Vein endothelial cell (primary cell): ENCODE measurements at places on chromosomes 3 and 15. TPM values are rescaled to one million over a fixed set of nuclear protein-coding genes. Genes with fewer than 3 reads are reported as not detected.

Gene CFAP92
- total RNA-seq, result 0.48 and 0.65 TPM in 2 replicates

Gene SPSB4
- total RNA-seq, result not detected in 2 replicates

Gene MOBP
- total RNA-seq, result 0.19 and 0.65 TPM in 2 replicates

Gene TMEM108
- 0.10 and 0.33 TPM in 2 replicates for total RNA-seq

Gene SPINT1
- 3.2 and 5.2 TPM in 2 replicates for total RNA-seq

Gene SENP8
- 1.3 TPM in 2 replicates for total RNA-seq

Gene CTXN2
- total RNA-seq, result not detected in 2 replicates

Gene EOMES
- 0.10 TPM in 1 of 2 replicates, not detected in the other for total RNA-seq

Gene XYLB
- 3.5 and 3.9 TPM in 2 replicates for total RNA-seq

Gene MESP1
- total RNA-seq, result 0.10 and 0.33 TPM in 2 replicates

Gene KIF7
- total RNA-seq, result 3.9 and 4.2 TPM in 2 replicates

Gene DAZL
- not detected in 2 replicates for total RNA-seq

Gene SLC25A26
- 19.9 and 21.8 TPM in 2 replicates for total RNA-seq

Gene CDHR4
- total RNA-seq, result not detected in 2 replicates

Gene BBX
- total RNA-seq, result 68.3 and 80.8 TPM in 2 replicates

Gene SOX14
- total RNA-seq, result not detected in 2 replicates

Gene CPNE9
- not detected in 2 replicates for total RNA-seq

Gene DUOXA2
- total RNA-seq, result not detected in 2 replicates

Gene PATL2
- under 0.01 and 0.29 TPM in 2 replicates for total RNA-seq

Gene OIP5
- total RNA-seq, result 4.2 and 6.8 TPM in 2 replicates

Gene TOP2B
- total RNA-seq, result 70.2 and 86.1 TPM in 2 replicates

Gene UNC13C
- total RNA-seq, result not detected in 2 replicates

Gene ZNF501
- total RNA-seq, result 4.6 and 6.5 TPM in 2 replicates

Gene RTP3
- total RNA-seq, result not detected in 2 replicates

Gene GUCA1C
- not detected in 2 replicates for total RNA-seq

Gene HERC2
- 50.5 and 51.3 TPM in 2 replicates for total RNA-seq

Gene CCDC54
- not detected in 2 replicates for total RNA-seq

Gene GNB5
- total RNA-seq, result 17.1 and 17.6 TPM in 2 replicates

Gene CCDC51
- total RNA-seq, result 11.8 and 13.3 TPM in 2 replicates

Gene TMEM45A
- total RNA-seq, result 4.5 and 7.2 TPM in 2 replicates

Gene PLCH1
- 0.10 and 0.33 TPM in 2 replicates for total RNA-seq

Gene SLC2A2
- total RNA-seq, result not detected in 2 replicates

Gene TRPM1
- 0.38 and 1.3 TPM in 2 replicates for total RNA-seq

Gene PLA2G4B
- total RNA-seq, result 0.67 and 28.1 TPM in 2 replicates

Gene TRAT1
- not detected in 2 replicates for total RNA-seq

Gene CHRM5
- not detected in 2 replicates for total RNA-seq

Gene ABHD10
- total RNA-seq, result 27.8 and 31.3 TPM in 2 replicates

Gene SAXO2
- total RNA-seq, result 0.33 and 1.8 TPM in 2 replicates

Gene PLA2G4D
- total RNA-seq, result not detected in 2 replicates

Gene GABRR3
- total RNA-seq, result not detected in 2 replicates

Gene ECE2
- total RNA-seq, result not detected in 2 replicates

Gene WNT7A
- total RNA-seq, result not detected in 2 replicates

Gene PPP1R14D
- total RNA-seq, result not detected in 2 replicates

Gene CNTN3
- under 0.01 TPM in 1 of 2 replicates, not detected in the other for total RNA-seq

Gene KCNAB1
- 0.19 and 0.33 TPM in 2 replicates for total RNA-seq

Gene STRA6
- 0.10 and 0.65 TPM in 2 replicates for total RNA-seq

Gene CHRNA5
- total RNA-seq, result 6.0 and 6.9 TPM in 2 replicates

Gene CLDN18
- total RNA-seq, result not detected in 2 replicates

Gene ZBBX
- total RNA-seq, result under 0.01 TPM in 1 of 2 replicates, not detected in the other

Gene GP9
- total RNA-seq, result not detected in 2 replicates

Gene SPESP1
- total RNA-seq, result 2.3 and 5.9 TPM in 2 replicates

Gene RTP1
- not detected in 2 replicates for total RNA-seq
